ENCODE measurements at places on chromosomes 12 and 14.

DNA sequence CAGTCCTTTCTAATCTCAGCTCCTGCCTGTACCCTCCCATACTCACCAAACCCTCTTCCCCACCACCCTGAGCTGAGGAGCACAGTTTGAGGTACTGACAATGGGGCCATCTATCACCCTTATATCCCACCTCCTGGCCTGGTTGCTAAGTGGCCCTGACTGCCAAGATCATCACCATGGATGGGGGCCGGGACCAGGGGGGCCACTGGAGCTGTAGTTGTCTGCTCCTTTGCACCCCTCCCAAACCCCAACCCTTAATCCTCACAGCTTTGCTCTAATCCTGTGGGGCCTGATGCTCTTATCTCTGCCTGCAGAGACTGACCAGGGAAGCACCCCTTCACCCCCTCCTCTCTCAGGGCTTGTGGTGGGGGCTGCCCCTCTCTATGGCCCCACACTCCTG is 395 bp upstream of the GNB3 start:
- DNase-seq: no peak

GRCh38 chr12:103696101-103696500 is 109.0 kb downstream of the STAB2 start:
- no peak for DNase-seq

- no peak for DNase-seq
Observed at GRCh38 chr12:75591628-75592027, 80.2 kb upstream of the KRR1 start.

- no peak for DNase-seq
Observed at GRCh38 chr12:873954-874353, 75.5 kb downstream of the RAD52 start.

DNA sequence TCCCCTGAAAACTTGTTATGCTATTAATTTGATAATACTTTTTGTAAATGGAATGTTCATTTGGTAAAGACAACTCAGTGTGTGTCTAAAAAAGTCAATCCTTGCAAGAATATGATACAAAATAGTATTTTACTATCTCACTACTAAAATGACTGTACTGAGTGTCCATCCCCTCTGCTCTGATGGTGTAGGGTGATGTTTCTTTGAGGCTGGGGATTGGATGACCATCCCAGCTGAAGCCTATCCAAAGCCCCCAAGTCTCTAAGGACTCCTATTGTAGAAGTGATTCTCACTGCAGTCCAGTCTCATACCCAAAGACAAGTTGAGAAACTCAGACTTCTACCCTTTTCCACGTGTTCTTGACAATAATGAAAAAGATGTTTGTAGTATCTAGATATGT is 1128.4 kb downstream of the BCL11B start:
- DNase-seq: no peak

DNA sequence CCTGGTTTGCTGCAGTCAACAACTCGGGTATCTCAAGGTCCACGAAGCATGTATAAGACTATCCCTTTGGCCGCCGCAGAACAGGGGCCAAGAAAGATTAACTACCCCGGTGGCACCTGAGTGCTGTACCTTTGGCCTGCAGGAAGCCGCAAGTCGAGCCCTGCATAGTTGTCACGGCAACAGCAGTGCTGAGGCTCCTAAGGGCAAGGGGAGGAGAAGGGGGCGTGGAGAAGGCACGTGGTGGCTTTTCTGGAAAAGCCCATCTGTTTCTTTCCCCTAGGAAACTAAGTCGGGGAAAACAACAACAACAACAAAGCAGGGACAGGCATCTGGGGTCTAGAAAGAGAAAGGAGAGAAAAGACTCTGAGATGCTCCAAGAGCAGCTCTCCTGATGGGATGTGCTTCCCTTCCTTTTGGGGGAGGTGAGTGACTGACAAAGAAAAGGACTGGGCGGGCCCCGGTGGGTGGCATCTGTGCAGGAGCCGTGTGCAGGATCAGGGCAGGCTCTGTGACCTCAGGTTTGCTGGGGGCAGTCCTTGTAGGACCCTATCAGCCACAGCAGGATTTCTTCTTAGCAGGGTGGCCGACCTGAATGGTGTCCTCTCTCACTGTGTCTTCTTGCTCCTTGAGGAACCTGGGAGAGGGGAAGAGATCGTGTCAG is 123.9 kb downstream of the PRMT8 start:
- DNase-seq: no peak

DNA sequence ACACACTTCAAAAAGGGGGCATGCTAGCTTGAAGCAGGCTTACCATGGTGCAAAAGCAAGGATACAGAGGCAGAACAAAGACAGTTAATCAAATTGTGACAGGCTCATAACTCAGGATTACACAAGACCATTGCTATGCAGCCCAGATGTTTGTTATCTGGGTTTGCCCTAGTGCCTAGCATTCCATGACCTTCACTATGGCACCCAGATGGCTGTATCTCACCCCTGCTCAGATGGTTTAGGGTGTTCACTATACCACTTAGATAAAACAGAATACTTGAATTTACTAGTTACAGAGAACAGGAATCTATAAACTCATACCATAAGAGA is 56.2 kb downstream of the SDR9C7 start:
- no peak for DNase-seq

GRCh38 chr12:25366122-25366521 is 115.4 kb upstream of the KRAS start:
- DNase-seq: no peak

DNA sequence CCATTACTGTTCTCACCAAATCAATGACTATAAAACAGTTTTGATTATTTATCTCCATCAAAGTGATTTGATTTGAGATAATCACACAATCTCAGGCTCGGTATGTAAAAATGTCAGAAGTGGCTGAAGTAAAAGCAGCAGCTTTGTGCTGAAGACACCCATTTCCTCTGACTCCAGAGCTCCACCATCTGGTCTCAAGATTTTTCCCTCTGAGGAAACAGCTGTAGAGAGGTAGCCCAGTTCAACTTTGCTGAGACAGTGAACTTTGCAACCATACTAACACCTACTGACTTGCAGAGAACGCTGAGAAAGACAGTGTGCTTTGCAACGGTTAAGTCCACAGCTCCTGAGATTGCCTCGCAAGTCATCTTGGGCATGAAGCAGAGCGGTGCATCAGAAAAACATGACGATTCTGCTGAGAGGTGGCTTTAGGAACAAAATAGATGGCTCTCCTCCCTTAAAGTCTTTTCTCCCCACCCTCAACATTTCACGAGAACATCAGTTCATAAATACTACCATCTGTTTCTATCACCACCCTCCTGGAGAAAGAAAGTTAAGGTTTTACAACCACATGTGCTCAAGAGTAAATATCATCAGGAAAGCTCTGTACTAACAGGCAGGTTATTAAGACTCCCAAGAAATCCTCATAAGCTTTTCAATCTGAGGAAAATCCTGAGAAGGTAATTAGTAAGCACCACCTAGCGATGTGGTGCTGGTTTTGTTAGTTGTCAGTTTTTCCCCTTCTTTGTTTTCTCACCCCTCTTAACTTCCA is 34.8 kb downstream of the HIGD1C start:
- no peak for DNase-seq

GRCh38 chr12:93877446-93877845 is 200.3 kb downstream of the CRADD start:
- no peak for DNase-seq

DNA sequence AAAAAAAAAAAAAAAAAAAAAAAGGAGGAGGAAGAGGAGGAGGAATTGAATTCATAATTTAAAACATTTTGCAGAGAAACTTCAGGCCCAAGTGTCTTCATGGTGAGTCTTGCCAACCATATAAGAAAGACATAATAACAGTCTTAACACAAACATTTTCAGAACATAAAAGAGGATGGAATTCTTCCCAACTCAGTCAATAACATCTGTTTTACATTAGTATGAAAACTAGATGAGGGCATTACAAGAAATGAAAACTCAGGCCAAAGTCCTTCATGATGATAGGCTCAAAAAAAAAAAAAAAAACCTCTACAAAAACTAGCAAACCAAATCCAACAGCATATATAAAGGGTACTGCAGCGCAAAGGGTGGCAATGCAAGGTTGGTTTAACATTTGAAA is 151.6 kb downstream of the FOXA1 start:
- no peak for DNase-seq

GRCh38 chr14:105325716-105326567 is 11.4 kb downstream of the PACS2 start:
- no peak for DNase-seq

GRCh38 chr14:66401449-66402095 is 84.6 kb upstream of the CCDC196 start:
- DNase-seq: no peak

DNA sequence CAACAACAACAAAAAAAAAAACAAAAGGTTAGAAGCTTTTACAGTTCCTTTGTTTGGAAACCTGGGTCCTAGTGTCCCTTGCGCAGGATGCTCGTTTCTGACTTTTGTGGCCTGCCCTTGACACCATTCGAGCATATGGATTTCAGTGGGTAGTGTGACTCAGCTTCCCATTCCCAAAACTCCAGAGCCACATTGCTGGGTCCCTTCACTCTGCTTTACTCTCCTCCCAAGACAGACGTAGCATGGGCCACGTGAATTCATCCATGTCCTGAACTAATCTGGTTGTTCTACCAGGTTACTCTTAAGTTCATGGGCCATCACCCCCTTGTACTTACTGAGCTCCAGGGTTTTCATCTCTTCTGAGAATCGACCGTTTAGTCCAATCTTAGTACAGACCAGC is 68.0 kb upstream of the MAX start:
- no peak for DNase-seq

DNA sequence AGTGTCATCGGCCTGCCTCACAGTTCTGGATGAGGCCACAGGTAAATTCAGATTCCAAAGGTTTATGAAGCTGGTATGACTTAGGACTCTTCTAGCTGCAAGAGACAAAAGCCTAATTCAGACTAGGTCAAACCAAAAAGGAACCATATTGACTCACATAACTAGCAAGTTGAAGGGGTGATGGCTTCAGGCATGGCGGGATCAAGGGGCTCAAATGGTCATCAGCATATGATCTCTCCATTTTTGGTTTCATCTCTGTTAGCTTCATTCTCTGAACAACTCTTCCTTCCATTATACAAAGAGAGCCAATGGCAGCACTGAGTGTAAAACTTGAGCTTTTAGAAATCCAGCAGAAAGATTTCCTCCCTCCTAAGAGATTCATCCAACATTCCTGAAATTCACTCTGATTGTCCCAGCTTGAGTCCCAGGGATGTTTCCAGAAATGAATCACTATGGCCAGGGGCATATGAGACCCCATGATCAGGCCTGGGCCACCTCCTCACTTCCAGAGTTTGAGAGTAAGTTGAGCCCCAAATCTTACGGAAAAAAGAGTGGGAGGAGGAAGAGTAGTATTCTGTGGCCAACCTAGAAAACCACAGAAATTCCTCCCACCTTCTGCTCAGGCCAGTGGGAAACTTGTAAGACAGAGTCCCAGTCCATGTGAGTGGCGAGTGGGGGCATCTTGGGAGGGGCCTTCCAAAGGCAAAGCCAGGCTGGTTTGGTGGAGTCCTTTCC is 2.0 kb upstream of the MAP1LC3B2 start:
- no peak for DNase-seq

DNA sequence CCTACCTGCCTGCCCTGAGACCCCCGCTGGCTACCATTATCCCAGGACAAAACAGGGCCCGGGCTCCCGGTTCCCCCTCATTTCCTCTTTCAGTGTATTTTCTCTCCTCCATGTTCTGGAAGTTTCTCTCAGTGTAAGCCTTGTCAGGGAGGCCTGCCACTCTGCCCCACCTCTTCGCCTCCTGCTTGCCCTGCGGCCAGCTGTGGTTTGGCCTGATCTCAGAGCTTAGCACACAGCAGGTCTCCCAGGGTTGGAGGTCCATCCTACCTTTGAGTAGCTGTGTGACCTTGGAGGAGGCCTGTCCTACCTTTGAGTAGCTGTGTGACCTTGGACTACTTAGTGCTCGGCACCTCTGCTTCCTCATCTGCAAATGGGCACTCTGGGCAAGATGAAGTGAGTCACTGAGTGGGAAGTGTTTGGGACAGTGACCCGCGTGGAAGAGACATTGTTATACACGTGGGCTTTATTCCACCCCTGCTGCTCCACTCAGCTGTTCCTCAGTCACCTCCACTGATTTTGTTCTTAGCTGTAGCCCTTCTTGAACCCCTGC is 212.7 kb downstream of the ZFP36L1 start:
- DNase-seq: no peak

- no peak for DNase-seq
Observed at GRCh38 chr14:35689000-35689460, 120.1 kb downstream of the RALGAPA1 start.

DNA sequence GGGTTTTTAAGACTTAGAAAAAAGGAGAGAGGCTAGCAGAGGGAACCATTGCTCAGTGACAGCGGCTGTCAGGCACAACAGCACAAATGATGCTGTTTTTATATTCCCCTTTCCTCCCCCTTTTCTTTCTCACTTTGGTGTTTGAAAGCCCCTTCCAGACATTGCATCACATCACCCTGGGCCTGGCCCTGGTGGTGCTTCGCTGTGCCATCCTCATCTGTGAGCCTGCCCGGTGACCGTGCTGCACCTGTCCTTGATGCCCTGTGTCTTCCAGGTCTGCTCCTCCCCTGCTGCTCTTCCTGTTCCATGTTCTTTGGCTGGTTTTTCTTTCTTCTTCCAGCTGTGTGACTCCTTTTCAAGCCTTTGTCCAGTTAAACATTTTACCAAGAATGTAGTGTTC is 24.8 kb downstream of the KLC1 start:
- DNase-seq: no peak

GRCh38 chr14:50784683-50785456 is 46.1 kb downstream of the NIN start:
- DNase-seq: no peak

GRCh38 chr12:63206909-63207308 is 55.9 kb upstream of the AVPR1A start:
- no peak for DNase-seq

DNA sequence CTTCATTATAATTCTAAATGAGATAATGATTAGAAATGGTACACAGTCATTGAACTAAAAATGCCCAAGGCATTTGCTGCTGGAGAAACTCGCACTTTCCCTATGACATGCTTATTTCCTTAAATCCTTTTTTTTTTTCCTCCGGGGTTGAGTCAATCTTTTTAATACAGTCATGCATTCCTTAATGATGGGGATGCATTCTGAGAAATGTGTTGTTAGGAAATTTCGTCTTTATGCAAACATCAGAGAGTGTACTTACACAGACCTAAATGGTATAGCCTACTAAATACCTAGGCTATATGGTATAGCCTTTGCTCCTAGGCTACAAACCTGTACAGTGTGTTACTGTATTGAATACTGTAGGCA is 29.8 kb upstream of the DACT1 start:
- no peak for DNase-seq

DNA sequence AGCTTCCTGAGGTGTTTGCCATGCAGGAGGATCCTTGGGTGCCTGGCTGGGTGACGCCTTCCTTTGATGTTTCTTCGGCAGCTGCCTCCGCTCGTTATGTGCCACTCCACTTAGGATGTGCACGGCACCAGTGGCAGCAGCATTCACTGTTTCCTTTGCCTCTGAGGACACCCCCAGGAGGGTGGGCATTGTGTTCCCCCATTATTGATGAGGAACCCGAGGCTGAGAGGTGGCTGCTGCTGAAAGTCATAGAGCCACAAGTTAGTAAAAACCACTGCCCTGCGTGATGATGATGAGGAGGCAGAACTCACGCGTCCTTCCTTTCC is 41.2 kb downstream of the EP400 start:
- DNase-seq: no peak

Measured in activated CD8-positive, alpha-beta memory T cell treated with anti-CD3 and anti-CD28 coated beads for 4 hours (primary cell).